Bronchial epithelial cell (primary cell): ENCODE measurements at places on chromosomes 2 and 18. TPM values are rescaled to one million over a fixed set of nuclear protein-coding genes. Genes with fewer than 3 reads are reported as not detected.

SCN1A gene
- not detected in 2 replicates for total RNA-seq

- no peak for DNase-seq
These were observed 3.7 kb downstream of the FTCDNL1 start for GRCh38 chr2:199847181-199847864.

CKAP2L gene
- 0.13 and 0.26 TPM in 2 replicates for total RNA-seq

DNA sequence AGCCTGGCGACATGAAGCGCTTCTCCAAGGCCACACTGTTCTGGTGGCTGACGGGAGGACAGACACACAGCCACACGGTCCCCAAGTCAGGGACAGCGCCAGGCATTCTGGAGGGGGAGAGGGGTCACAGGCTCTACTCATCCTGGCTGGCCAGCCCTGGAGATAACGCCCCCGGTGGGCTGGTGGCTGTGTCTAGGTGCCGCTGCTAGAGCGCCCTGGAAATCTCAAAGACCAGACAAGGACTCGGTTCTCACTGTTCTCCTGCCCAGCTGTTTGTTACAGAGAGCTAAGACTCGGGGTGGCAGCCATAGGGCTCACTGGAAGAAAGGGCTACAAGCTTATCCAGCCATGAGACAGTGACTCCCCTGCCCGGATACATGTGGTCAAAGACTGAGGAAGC is 72.0 kb downstream of the KCNF1 start:
- DNase-seq = no peak

GRCh38 chr2:138615257-138615656 is 113.7 kb downstream of the SPOPL start:
- peak; percentile 91 for DNase-seq

IL1F10 gene
- total RNA-seq = not detected in 2 replicates

GRCh38 chr2:131966256-131966655 is 195.5 kb downstream of the ANKRD30BL start:
- DNase-seq = no peak

DNA sequence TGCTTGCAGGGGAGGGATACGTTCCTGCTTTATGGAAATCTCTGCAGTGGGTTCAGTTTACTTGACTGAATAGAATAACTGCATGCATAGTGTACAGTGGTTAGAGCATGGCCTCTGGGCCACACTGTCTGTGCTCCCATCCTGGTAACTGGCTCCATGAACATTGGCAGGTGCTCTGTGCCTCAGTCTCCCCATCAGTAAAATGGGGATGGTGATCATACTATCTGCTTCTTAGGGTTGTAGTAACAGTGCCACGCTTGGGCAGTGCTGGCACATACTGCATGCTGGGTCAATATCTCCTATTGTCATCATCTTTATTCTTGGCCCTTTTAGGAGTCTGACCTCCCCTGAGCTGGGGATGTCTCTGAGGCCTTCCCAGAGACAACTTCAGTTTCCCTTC is 117.3 kb downstream of the CTIF start:
- no peak for DNase-seq

DNA sequence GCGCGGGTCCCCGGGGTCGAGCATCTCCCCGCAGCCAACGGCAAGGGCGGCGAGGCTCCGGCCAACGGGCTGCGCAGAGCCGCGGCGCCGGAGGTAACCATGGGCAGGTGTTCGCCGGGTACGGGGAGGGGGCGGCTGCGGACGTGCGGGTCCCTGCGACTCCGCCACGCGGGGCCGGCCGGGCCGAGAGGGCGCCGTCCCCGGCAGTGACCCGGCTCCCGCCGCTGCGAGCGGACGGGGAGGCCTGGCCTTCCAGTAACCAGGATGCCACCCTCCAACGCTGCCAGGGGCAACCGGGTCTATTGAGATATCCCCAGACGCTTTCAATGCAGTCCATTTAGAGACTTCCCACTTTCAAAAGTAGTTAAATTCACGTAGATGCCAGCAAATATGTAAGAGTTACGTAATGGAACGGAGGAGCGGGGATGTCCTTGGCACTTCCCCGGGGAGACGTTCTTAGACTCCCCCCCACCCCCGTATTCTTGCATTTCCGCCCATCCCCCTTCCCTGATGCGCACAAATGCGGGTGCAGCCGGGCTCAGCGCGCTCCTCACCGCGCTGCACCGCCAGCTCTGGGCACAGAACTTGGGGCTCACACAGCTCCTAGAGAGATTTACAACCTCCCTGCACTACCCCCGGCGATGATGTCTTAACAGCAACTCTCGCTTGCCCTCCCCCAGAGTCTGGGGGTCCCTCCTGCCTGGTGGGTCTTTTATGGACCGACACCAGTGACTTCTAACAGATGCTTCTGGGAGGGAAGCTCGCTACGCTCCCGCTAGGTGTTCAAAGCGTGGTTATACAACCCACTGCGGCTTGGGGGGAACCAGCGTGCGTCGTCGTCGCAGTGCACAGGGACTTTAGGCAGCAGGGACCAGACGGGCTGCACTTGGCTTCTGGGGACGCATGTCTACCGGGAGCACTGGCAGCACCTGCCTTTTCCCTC is 657 bp downstream of the SGPP2 start:
- DNase-seq = no peak

- no peak for DNase-seq
These were observed 226.8 kb upstream of the PXDN start for GRCh38 chr2:1971124-1971523.

GRCh38 chr2:105787376-105788318 is 42.9 kb downstream of the NCK2 start:
- no peak for DNase-seq

- peak; percentile 72 for DNase-seq
These were observed 12.7 kb downstream of the RMC1 start for GRCh38 chr18:23515911-23516546.

SLC39A6 gene
- 152 and 218 TPM in 2 replicates for total RNA-seq

DNA sequence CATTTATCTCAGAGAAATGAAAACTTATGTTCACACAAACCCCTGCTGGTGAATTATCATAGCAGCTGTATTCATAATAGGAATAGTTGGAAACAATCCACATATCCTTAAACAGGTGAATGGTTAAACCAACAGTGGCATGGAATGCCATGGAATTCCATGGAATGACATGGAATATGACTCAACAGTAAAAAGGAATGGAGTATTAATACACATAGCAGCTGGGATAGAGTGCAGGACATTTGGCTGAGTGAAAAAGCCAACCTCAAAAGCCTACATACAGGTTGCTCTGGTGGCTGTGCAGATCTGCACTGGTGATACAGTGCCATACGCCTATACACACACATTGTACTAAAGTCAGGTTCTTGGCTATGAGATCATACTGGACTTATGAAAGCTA is 69.5 kb downstream of the FAM168B start:
- DNase-seq = peak; percentile 21

DNA sequence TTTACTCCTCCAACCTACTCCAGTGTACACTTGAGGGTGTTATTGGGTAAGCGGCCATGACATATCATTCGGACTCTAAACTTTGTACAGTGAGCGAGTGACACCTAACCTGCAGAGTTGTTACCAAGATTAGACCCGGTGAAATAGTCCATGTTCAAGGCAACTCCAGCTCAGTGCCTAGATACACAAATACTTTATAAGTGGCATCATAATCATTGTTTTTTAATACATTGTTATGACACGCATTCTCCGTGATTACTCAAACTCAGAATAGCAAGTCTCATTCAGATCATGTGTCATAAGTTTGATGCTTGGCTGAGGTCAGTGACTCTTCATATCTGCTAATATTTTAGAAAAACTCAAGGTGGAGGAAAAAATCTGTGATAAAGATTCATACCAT is 597.8 kb downstream of the DCC start:
- peak; percentile 84 for DNase-seq

PDK1 gene
- total RNA-seq = 15.2 and 18.4 TPM in 2 replicates

DNA sequence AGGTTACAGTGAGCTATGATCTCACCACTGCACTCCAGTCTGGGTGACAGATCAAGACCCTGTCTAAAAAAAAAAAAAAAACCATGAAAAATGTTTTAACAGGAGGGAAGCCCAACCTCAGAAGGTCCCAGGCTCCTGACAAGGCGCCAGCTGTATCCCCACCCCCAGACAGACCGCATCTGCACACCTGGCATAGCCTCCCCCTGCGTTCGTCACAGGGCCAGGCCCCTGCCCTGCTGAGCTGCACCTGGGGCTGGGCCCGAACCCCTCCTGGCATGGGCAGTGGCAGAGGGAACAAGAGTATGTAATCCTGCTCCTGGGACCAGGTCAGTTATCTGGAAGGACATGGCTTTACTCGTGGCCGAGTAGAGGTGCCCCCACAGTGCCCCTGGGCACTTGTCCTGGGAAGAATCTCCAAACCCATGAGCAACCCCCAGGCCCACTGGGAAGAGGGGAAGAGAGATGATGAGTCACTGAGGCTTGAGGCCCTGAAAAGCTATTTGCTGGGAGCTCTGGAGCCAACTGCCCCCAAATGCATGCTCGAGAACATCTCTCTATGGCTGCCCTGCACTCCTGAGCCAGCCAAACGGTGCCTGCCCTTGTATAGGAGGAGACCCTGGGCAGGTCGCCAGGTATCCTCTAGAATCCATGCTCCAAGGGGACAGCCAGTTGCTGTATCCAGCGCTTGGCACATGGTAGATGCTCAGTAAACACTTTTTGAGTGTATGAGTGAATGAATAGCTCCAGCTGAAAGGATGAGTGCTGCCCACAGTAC is 265.5 kb downstream of the ATAD2B start:
- DNase-seq = no peak

- no peak for DNase-seq
These were observed 146.3 kb downstream of the TGIF1 start for GRCh38 chr18:3596324-3596636.

PLCL1 gene
- under 0.01 TPM in 1 of 2 replicates, not detected in the other for total RNA-seq

DNA sequence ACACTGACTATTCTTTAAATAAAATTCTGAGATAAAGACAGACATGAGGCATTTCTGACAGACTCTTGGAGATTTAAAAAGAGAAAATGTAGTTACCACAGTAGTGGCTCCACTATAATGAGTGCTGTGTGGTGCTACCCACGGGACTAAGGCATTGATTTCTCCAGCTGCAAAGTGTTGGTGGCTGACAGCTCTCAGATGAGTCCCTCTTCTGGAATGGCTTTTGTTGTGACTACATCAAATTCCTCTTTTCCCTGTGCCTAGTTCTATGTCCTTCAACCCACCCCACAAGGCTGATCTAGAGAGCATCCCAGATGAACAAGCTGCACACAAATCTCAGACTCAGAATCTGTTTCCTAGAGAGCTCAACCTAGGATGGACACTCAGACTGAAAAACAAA is 884.8 kb upstream of the ZEB2 start:
- DNase-seq = no peak

GRCh38 chr2:144459286-144459685 is 60.6 kb downstream of the ZEB2 start:
- no peak for DNase-seq

DNA sequence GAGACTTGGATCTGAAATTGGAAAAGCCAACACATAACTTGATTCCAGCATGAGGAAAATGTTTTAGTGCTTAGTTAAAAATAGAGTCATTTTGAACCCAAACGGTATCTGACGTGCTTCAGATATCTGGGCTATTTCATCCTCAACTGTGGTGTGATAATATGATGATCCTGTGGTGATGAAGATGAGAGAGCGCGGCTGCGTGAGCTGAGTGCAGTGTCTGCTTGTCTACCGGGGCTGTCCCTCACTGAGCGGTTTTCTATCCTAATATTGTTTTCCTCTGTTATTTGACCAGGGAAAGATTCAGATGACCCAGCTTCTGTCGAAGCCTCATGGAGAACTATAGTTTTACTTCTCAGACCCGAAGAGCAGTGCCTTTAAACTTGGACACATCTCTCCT is 5.8 kb downstream of the TWIST2 start:
- no peak for DNase-seq

SP140 gene
- not detected in 2 replicates for total RNA-seq

- peak; percentile 73 for DNase-seq
These were observed 23.2 kb downstream of the GPR39 start for GRCh38 chr2:132439703-132440398.

- DNase-seq = no peak
These were observed 144.4 kb downstream of the MBP start for GRCh38 chr18:76988031-76988826.

TCF7L1 gene
- 1.3 and 1.9 TPM in 2 replicates for total RNA-seq

FARSB gene
- total RNA-seq = 12.9 and 13.6 TPM in 2 replicates

- DNase-seq = peak; percentile 46
These were observed 795 bp upstream of the SETBP1 start for GRCh38 chr18:44679914-44680272.

- DNase-seq = no peak
These were observed 11.7 kb upstream of the CXCR4 start for GRCh38 chr2:136129601-136130000.

GRCh38 chr2:479031-479430 is 191.1 kb upstream of the ALKAL2 start:
- DNase-seq = no peak
